ENCODE measurements at places on chromosomes 4 and X.

GRCh38 chr4:137226900-137227299, 305.4 kb downstream of the PCDH18 start:
- no peak for DNase-seq

- no peak for DNase-seq
These were observed 1197.2 kb downstream of the PCDH7 start for GRCh38 chr4:31917334-31917733.

DNA sequence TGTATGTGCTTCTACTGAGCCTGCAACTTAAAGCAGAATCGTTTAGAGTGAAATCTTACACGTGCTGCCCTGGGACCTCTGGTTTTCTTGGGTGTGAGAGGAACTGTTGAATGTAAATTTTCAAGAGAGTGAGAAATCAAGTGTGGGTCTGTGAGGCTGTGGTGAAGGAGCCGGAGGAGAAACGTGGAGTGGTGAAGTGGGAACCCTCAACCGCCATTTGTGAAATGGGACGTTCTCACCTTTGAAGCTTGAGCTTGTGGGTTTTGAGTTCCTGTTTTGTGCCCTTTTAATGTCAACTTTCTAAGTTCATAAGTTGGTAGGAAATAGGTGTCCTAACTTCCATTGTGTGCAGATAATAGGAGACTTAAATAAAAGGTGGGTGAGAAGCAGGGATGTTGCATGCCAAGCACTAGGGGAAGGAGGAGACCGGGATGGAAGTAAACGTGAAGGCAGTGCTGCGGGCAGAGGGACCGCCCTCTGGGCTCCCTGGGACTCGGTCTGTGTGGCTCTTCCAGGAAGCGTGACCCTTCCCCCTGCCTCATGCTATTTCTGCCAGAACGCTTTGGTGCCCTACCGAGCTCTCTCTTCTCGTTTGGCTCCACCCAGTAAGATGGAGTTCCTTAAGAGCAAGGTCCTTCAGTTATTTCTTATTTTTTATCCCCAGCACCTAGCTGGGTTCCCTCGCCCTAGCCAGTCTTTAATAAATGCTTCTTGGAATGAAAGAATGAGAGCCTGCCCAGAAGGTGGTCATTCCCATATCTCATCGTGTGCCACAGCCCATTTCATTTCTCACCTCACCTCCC, 56.0 kb downstream of the TMEM131L start:
- DNase-seq = no peak

DNA sequence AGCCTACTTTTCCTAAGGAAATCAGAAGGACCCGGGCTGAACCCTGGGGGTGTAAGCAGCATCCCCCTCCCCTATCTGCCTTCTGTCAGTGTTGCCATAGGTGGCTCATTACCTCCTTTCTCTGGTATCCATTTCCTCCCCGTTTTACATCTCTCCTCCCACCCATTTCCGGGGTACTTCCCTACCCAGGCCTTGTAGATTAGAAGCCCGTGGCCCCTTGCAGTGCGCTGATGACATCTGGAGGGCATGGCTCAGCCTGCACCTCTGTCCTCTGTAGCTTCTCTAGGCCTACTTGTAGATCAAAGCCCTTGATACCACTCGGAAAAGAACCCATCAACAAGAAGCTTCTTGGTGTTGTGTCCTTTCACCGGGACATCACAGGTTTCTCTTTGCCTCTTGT, 71.8 kb downstream of the NBDY start:
- no peak for DNase-seq

GRCh38 chr4:156193800-156194199, 240.1 kb upstream of the CTSO start:
- no peak for DNase-seq

DNA sequence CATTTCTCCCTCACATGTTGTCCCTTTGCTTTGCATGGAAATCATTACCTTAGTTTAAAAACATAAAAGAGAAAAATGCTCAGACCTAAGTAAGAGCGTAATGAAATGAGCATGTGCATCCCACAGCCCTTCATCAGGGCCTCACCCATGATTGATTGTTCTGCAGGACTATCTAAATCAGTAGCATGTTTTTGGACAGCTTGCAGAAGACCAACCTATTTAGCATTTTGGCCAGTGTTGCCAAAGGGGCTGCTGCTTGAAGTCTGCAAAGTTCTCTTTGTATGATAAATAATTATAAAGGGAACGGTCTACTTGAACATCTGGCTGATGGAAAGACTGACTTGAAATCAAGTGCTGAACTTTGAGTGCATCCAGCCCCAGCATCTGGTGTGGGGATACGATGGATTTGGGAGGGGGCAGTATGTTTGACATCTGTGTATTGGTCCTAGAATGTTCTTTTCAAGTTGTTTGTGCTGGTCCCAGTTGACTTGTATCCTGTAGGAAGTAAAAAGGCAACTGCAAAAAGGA, 76.1 kb upstream of the LIMCH1 start:
- DNase-seq = no peak

GRCh38 chr4:142743121-142743825, 102.8 kb downstream of the INPP4B start:
- no peak for DNase-seq

- no peak for DNase-seq
These were observed 54.9 kb downstream of the UBQLN2 start for GRCh38 chrX:56618323-56618722.

GRCh38 chr4:165628572-165628971, 244.5 kb upstream of the TLL1 start:
- DNase-seq = no peak

DNA sequence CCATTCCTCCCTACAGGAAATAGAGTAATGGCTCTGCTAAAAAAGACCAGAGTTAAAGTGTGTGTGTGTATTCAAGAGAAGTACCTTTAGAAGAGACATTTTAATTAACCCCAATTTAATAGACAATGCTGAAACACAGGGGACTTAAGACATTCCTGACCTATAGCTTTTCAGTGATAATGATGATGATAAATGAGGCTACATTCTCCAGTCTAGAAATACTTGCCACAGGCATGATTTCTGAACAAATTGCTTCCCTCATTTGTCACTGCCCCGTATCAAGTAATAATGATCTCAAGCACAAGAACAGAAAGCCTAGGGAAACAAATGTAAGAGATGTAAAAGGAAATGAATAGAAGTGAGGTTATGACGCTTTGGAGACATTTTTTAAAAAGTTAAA, 117.1 kb downstream of the UNC5C start:
- DNase-seq = no peak
